ENCODE measurements at places on chromosomes 4 and X.

DNA sequence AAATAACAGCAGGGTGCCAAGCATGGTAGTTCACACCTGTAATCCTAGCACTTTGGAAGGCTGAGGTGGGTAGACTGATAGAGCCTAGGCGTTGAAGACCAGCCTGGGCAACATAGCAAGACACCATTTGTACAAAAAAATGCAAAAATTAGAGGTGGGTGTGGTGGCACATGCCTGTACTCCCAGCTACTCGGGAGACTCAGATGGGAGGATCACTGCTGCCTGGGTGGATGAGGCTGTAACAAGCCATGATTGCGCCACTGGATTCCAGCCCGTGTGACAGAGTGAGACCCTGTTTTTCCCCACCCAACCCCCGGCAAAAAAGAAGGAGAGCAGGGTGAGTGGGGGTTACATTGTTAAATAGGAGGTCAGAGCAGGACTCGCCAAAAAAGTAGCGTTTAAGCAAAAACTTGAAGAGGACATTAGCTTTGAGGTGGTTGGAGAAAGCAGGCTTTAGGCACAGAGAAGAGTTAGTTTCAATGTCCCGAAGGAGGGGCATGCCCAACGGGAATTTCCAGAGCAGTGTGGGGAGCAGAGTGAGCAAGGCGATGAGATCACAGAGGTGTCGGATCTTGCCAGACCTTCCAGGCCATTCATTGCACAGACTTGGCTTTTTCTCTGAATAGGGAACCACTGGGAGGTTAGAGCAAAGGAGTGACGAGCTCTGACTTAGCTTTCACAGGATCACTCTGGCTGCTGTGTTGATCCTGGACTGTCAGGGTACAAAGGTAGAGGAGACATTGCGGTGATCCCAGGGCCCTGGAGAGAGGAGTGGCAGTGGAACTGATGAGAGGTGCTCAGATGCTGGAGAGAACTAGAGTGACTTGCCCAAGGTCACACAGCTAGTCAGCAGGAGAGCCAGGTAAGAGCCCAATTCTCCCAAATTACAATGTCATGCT is 70.6 kb downstream of the TRAPPC11 start:
- no peak for DNase-seq

DNA sequence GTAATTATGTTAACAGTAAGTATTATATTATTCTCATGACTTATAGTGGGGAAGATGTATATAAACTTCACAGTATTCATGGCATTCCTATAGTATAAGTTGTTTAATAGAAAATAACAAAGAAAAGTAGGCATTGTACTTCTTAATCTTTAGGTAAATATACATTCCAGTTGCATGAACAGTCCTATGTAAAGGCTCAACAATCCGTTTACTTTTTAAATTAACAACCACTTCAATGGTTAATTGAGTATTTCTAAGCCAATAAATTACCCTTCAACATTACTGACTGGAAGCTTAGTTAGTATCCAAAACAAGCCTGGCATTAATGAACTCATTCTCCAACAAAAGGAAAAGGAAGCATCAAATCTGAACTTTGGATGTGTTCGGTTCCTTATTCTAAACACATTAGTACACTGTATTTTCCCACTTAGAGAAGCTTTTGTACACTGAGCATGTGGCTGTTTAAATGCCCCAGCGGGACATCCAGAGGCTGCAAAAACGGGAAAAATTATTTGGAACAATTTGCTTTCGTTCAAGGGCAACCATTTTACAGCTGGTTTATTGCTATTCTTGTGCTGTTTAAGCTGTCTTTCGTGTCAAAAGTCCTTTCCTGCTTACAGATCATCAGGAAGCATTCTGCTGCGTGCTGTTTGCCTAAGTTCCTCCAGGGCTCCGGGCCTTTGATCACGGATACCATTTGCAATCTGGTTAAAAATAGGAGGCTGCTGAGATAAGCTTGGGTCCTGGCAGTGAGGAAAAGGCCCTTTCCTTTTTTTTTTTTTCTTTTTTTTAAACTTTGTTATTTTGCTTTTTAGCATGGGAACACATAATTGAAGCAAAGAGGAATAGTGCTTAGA is 460.3 kb downstream of the SPRY1 start:
- DNase-seq: no peak

- no peak for DNase-seq
Measured at GRCh38 chrX:112835019-112835418, 5.6 kb downstream of the AMOT start.

DNA sequence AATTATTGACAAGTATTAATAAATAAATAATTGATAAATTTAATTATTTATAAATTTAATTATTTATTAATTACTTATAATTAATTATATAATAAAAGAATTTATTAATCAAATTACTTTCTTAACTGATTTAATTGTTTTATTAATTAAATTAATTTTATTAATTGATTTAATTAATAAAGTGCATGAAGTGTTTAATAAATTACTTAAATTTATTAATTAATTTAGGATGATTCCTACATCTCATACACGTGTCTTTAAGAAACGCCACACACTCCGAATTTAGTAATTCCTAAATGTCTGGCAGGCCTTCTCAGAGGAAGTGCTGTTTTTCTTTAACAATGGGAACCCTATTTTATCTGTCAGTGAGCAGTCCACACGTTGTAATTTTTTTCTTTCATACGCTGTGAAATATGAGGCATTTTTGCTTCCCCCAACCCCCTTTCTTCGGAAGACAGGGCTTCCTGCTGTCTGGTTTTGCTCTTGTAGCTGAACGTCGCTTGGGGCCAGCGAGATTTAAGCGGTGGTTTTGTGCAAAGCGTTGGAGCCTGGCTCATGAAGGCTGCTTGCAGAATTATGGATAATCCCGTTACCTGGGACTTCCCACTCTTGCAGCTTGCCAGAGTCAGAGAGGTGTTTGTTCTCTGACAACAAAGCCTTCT is 46.8 kb downstream of the CRLF2 start:
- no peak for DNase-seq

GRCh38 chr4:131531087-131531486 is 1618.0 kb upstream of the PCDH10 start:
- DNase-seq: no peak

- DNase-seq: no peak
Measured at GRCh38 chr4:162523171-162523570, 359.4 kb upstream of the FSTL5 start.

DNA sequence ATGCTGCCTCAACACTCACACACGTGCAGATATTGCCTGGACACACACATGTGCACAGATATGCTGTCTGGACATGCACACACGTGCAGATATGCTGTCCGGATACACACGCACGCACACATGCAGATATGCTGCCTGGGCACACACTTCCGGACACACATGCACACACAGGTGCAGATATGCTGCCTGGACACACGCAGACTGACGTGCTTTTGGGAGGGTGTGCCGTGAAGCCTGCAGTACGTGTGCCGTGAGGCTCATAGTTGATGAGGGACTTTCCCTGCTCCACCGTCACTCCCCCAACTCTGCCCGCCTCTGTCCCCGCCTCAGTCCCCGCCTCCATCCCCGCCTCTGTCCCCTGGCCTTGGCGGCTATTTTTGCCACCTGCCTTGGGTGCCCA is 14.7 kb downstream of the FGFRL1 start:
- no peak for DNase-seq

DNA sequence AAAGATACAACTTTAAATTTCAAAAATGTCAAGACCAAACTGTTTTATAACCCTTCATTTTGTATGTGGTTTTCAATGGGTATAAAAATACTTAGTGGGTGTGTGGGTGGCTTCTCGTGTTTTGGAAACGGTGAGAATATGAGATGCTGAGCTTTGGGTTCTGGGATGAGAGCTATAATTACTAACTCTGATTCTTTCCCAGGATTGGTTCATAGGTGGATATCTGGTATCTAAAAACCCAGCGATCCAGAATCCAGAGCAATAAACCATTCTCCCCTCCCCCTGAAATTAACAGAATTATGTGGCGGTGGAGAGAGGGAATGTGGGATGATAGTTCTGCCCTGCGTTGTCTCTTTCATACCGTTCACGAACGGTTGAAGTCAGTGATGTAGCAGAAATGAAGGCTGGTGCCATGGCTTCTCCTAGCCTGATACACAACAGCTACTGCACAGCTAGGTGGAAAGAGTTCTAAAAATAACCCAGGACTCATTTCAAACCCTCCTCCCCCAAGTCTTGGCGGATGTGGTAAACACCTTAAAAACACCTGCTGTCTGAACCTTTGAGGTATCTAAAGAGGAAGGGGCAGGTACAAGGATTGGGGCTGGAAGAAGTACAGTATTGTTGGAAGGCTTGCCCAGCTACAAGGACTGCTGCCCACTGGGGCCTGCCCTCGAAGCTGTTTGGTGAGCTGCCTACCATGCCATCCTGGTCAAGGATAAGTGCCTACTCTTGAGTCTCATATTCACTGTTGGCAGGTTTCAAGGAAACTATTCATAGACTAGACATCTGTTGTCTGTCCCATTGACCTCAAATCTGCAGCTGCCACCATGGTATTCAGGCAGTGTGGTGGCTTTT is 44.5 kb downstream of the SEPTIN11 start:
- DNase-seq: peak; percentile 79
